Dorsolateral prefrontal cortex (tissue), 122 donors: ENCODE measurements at places on chromosomes 11 and 22.
A peak's percentile ranks its signal among the peaks of the same experiment; 100 is the strongest.

GRCh38 chr11:63517156-63517555 lies 11.3 kb downstream of the LGALS12 start:
- no peak for DNase-seq

DNA sequence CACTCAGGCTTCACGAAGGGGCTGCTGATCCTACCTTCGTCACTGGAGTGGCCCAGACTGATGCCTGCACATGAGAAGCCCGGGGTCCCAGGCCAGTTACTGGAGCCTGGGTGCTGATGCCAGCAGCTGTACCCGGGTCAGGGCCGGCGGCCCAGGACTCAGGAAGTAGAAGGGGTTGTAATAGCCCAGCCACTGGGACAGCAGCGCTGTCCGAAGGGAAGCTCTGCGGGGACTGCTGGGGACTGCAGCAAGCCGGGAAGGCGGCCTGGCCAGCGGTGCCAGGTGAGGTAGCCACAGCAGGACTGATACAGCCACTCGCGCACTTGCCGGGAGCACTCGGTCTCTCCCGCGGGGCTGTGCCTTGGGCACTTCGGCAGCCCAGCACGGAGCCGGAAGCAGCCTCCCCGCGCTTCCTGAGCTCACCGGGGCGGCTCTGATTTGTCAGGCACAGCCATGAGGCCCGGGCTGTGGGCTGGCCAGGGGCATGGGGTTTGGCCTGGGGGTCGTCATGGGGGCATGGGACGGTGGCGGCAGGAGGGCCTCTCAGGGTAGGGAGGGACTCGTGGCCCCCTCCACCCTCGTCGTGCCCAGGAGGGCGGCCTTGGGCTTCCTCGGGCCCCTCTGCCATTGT lies 13.9 kb upstream of the OR8K1 start:
- DNase-seq = no peak

- DNase-seq = no peak
These were observed 13.1 kb upstream of the RPS19BP1 start for GRCh38 chr22:39545386-39546365.

DNA sequence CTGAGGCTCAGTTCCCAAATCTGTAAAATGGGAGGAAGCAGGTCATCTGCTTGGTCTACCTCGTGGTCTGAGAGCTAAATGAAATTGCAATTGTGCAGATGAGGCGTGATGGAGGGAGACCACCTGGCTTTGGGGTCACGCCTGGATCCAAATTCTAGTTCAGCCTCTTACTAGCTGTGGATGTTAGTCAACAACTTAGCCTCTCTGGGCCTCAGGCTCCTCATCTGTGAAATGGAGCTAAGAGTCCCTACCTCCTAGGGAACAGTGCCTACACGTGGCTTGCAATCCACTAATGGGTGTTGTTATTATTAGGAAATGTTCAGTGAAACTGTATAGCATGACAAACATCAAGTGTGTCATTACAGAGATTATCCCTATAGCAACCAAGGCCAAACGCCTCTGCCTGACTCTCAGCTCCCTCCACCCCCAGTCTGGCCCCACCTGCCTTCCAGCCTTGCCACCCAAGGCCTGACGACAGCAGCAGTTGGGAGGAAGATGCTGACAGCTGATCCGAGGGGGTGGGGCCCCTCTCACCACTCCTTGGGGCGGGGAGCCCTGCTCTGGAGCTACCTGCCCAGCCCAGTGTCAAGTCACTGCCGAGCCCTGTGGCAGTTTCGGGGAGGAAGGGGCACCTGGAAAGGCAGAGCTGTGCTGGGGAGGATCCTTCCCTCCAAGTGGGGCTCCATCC lies 1.7 kb upstream of the RHOD start:
- no peak for DNase-seq

- DNase-seq = peak; percentile 51
These were observed 630.2 kb downstream of the BRD1 start for GRCh38 chr22:49197505-49197904.
